Right ventricle myocardium inferior (tissue), 1 donor: ENCODE measurements at places on chromosomes 7 and 10.

DNA sequence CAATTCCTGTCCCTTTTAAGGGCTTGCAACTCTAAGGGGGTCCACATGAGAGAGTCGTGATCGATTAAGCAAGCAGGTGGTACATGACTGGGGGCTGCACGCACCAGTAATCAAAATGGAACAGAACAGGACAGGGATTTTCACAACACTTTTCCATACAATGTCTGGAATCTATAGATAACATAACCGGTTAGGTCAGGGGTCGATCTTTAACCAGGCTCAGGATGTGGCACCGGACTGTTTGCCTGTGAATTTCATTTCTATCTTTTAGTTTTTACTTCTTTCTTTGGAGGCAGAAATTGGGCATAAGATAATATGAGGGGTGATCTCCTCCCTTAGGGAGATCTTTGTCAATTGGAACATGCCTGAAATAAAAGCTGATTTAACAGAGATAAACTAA is 370.1 kb downstream of the IPMK start:
- no peak for DNase-seq

GRCh38 chr7:17022920-17023319 is 141.1 kb upstream of the AGR3 start:
- no peak for DNase-seq

DNA sequence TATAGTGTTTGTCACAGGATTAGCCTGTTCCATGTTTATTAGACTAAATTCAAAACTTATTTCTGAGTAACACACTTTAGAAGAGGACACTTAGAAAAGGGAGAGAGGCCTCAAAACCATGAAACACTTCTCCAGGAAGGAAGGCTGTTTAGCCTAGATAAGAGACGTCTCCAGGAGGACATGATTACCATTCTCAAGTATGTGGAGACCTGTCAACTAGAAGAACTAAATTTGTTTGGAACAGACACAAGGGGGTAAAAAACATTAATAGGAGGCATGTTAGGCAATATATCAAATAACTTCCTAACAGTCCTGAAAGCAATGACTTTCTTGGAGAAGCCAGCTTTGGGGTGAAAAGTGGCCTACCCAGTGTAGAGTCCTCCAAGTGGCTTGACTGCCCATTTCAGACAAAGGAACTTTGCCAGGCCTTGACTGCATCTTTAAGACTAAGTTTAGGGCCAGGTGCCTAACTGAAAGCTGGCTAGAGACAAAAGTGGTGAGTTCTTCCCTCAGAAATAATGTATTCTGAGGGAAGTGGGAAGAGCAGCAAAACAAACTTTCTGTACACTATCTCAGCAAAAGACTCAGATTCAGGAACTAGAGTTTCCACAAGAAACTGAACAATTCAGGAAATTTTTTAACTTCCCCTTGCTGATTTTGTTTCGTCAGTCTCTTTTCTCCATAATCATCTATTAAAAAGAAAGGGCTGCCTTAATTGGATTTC is 11.8 kb downstream of the NCOA4 start:
- no peak for DNase-seq

DNA sequence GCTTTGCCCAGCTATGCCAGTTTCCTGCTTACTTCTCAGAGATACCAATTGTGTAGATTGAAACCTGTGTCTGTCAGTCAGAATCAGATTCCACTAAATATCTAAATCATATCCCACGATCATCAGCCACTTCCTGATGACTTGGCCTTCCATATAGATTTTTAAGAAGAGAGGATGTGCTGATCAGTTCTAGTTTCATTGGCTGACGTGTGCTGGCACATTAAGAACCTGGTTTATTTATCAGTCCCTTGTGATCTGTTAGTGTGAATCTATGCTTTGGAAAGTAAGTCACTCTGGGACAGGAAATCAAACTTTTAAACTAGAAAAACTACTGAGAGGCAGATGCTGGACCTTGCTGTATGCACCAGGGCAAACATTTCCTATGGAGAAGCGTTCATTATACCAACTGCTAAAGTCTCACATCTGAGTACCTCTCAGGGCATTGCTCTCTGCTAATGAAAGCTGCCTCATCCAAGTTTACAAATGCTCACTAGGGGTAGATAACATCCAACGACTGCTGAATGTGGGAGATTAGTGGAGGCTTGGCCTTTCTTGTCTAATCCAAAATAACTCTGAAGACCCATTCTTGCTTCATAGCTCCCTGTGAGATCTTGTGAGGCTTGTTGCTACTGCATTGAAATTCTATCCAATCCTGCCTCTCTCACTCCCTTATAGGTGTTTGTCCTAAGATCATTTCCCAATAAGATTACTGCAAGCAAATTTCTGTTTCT is 109.1 kb downstream of the ARL4A start:
- DNase-seq = no peak

DNA sequence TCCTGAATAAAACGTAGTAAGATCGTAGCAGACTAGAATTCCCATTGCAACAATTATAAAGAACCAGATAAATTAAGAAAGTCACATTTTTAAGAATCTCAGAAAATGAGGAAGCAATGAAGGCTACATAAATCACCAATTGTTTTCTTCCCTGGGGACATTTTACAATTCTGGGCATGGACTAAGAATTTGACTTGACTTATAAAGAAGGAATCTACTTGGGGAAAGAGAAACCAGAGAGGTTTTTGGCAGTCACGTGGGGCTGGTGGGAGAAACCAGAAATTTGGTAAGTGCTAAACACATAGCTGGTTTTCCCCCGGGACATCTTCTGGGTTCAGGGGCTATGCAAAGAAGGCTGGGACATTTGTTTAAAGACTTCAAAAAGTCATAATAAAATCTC is 109.8 kb upstream of the IL6 start:
- no peak for DNase-seq

GRCh38 chr10:104332243-104333031 is 5.8 kb downstream of the ITPRIP start:
- DNase-seq = no peak

GRCh38 chr10:63077800-63078199 is 55.3 kb upstream of the NRBF2 start:
- DNase-seq = no peak

DNA sequence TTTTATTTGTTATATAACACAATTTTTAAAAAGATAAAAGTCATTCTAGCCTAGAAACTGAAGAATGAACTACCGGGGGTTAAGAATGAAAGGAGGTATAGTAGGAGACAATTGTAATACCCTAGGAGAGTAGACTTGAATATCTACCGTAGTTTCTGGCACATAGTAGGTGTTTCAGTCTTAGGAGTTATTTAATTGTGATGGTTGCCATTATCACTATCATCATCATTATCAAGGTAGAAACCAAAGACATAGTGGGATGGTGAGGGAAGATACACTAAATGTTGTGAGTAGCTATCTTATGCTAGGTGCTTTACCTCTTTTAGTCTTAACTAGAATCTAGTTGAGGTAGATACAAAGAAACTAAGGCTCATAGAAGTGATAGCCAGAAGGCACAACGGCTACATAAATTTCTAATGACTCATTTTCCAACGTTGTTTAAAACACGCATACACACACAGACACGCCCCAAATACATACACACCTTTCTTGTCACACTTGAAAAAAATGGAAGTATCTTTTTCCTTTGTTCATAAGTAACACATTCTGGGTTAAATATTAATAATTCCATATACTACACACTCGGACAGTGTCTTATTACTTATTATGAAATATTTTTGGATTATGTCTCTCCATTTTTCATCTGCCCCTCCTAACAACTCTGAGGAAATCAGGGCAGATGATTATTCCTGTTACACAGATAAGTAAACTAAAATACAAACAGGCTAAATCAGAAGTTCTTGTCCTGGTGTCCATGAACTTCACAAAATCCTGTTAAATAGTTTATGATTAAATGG is 2.0 kb upstream of the ANLN start:
- no peak for DNase-seq

- no peak for DNase-seq
These were observed 103.7 kb downstream of the MACC1 start for GRCh38 chr7:20113427-20114027.

DNA sequence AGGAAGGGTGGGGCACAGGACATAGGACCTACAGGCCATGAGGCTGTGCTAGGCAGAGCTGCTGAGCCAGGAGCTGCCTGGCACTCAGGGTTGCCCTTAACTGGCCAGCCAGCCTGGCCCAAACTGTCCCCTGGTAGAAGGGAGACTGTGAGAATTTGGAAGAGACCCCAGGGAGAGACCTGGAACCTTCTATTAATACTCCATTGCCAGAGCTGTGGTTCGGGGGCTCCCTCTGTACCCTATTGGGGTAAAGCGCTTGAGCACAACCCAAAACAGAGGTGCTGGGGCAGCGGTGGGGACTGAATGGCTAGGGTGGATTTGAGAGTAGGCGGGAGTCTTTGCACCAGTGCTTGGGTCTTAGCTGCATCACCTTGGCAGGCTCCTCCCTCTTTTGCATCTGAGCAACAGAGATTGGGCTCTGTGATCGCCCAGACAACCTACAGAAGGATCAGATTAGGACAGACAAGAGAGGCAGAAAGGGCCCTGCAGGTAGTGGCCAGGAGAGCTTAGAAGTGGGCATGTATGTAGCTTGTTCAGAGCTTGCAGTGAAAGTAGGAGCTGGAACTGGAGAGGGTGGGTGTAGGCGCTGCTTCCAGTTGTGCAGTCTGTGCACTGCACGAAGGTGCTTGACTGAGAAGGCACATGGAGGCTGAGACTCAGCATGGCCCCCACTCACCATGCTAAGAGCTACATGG is 53.3 kb downstream of the ADCYAP1R1 start:
- DNase-seq = no peak

GRCh38 chr7:27611059-27611458 is 51.6 kb downstream of the HIBADH start:
- no peak for DNase-seq

DNA sequence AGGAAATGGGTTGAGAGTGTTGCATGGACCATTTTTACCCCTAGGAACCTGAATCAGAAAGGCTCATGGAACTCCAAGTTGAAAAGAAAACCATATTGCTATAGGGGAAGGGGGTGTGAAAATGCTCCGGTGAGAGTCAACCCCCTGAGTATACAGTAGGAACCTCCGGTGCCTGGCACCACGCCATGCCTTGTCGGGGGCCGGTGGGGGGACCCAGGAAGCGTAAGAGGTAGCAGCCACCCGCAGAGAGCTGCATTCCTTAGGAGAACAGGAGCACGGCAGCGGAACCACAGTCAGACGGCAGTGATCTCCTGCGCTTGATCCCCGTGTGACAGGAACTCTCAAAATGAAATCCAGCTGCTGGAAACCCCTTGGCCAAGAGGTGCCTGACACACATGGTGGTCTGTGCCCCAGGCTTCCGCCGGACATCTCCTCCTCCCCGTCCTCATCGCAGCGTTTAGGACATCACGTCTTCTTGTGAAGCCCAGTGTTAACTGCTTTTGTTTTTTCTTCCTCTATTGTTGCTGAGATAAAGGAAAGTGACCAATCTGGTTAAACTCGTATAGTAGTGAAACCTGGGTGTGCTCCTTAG is 186.8 kb downstream of the CELF2 start:
- peak; percentile 76 for DNase-seq

DNA sequence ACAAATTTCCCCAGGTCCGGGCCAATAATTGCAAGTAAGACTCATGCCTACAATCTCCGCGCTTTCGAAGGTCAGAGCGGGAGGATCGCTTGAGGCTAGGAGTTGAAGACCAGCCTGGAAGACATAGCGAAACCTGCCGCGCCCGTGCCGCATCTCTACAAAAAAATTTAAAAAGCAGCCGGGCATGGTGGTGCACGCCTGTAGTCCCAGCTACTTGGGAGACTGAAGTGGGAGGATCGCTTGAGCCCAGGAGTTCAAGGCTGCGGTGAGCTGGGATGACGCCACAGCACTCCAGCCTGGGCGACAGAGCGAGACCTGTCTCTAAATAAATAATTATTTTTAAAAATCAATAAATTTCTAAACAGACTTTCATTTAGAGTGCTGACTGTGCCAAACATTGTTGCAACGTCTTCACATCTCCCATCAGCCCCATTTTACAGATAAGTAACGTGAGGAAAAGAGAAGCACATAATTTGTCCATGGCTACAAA is 494 bp upstream of the CFAP43 start:
- peak; percentile 66 for DNase-seq

DNA sequence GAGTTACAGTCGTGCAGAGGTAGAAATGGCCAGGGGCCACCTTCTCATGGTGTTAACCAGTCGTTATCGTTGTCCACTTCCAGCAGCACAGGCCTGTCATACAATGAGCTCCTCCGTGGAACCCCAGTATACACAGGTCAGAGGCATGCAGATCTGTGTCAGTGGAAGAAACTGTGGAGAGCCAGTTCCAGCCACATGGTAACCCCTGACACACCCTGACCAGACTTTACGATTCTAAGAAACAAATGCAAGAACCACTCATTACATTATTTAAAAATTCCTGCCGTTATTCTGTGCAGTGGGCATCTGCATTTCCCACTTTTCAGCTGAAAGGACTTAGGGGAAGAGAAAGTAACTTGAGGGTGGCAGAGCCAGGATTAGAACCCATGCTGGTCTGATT is 23.5 kb upstream of the GJD4 start:
- DNase-seq = no peak

GRCh38 chr7:18788026-18788425 is 292.5 kb downstream of the HDAC9 start:
- DNase-seq = no peak

DNA sequence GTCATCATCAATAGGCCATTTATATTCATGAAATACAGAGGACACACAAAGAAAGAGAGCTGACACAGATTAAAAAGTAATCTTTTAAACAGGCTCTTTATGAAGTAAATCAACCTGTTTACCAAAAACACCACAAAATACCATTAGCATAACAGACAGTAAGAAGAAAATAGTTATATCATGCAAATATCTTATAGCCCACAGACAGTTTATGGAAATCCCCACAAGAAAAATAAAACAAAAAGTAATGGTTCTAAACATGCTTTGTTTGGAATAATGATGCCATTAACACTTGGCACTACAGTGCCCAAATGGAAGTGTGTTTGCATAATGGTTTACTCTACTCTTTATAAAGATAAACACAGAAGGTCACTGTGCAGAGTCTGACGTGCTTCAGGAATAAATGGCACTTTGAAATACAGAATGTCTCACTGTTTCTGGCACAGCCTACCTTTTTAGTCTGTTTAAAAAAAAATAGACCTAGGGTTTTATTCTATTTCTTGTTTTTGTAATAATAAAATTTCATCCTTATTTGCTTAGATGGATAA is 30.1 kb downstream of the SEMA3D start:
- no peak for DNase-seq

GRCh38 chr7:157477550-157478212 is 140.9 kb downstream of the DNAJB6 start:
- peak; percentile 64 for DNase-seq

GRCh38 chr10:53547364-53547763 is 774.8 kb upstream of the MBL2 start:
- no peak for DNase-seq

GRCh38 chr10:78066012-78066411 is 32.3 kb downstream of the RPS24 start:
- no peak for DNase-seq

GRCh38 chr7:138245216-138245615 is 169.0 kb downstream of the AKR1D1 start:
- DNase-seq = no peak

GRCh38 chr10:72499701-72500100 is 126.2 kb downstream of the MICU1 start:
- DNase-seq = no peak
